ENCODE measurements at places on chromosomes 2 and 18. TPM values are rescaled to one million over a fixed set of nuclear protein-coding genes. Genes with fewer than 3 reads are reported as not detected.

GRCh38 chr2:175464311-175464670, 282.8 kb upstream of the ATP5MC3 start:
- DNase-seq: no peak

DNA sequence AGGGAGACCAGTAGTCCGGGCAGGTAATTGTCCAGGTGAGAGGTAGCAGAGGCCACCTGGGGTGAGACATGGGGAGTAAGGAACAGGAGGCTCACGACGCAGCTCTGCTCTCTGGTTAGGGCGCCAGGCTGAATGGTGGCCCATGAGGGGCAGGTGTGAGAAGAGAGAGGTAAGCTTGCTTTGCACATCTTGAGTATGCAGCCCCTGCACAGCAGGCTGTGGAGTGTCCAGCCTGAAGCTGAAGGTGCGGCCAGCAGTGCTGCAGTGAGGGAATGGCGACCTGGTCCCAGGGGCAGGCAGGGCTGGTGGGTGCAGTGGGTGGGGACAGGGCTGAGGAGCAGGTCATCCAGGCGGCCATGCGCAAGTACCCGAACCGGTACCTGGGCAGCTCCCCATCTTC, 15.7 kb downstream of the PRELID3A start:
- DNase-seq: no peak

- DNase-seq: no peak
These were observed 32.5 kb downstream of the IDH1 start for GRCh38 chr2:208222351-208222750.

GRCh38 chr2:168999668-169000213, 31.4 kb downstream of the ABCB11 start:
- no peak for DNase-seq

- no peak for DNase-seq
These were observed 328.5 kb upstream of the DSEL start for GRCh38 chr18:67845035-67845434.

GRCh38 chr2:171529914-171530313, 7.6 kb downstream of the CYBRD1 start:
- no peak for DNase-seq

DNA sequence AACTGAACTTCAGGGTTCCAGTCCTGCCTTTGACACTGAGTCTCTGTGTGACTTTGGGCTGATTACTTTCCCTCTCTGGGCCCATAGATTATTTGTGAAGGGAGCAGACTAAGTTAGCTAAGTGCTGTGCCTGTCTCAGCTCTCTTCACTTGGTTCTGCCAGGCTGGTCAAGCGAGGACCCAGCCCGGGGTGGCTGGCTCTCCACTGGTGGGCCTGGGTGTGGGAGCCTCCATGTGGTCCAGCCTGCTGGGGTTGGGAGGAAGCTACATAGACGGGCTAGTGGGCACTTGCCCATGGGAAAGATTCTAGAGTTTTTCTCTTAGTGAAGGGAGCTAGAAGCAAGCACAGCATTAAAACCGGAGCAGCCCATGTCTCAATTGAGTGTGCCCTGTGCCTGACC, 59.0 kb downstream of the DYSF start:
- DNase-seq: no peak

DNA sequence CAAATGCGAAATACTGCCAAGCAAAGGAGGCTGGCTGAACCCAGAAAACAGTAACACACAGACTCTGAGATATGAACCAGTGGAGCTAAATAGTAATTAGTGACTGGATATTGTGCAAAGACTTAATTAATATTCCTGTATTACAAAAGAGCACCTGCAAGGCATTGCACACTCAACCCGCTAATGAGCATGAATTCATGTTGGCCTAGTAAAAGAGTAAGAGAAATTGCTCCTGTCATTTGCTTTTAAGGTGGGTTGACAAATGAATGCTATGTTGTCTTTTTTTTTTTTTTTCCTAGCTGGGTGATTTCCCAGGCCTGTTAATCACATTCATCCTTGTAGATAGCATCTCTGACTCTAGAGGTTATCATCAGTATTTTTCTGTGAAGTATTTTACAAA, 87.0 kb upstream of the CERS6 start:
- no peak for DNase-seq

DNA sequence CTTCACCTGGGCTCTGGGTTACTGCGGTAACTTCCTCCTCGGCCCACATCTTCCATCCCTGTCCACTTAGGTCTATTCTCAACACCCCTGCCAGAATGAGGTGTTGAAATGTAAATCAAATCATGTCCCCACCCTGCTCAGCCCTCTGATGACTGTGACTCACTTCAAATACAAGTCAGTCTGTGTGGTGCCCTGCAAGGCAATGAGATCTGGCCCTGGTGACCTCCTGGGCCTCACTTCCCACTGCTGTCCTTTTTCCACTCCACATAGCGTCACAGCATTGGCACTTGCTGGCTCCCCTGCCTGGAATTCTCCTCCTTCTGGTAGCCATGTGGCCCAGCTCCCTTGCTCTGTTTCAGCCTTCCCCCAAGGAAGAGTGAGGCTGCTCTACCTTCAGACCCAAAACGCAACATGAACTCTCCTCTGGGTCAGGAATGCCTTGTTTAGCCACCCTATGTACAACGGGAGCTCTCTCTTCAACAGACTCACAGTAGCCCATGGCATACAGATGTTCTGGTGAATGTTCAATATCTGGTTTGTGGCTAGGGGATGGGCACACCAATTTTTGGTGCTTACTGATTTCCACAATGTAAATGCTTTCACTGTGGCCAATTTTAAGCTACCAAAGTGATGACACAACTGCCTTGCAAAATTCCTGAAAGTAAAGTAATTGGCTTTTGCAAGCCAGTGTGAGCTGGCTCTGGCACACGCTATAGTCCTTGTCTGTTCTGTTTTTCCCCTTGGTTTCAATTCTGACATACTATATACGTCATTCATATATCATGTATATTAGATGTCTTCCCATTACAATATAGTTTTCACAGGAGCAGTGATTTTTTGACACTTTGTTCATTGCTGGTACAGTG, 550.3 kb upstream of the HS6ST1 start:
- no peak for DNase-seq

DNA sequence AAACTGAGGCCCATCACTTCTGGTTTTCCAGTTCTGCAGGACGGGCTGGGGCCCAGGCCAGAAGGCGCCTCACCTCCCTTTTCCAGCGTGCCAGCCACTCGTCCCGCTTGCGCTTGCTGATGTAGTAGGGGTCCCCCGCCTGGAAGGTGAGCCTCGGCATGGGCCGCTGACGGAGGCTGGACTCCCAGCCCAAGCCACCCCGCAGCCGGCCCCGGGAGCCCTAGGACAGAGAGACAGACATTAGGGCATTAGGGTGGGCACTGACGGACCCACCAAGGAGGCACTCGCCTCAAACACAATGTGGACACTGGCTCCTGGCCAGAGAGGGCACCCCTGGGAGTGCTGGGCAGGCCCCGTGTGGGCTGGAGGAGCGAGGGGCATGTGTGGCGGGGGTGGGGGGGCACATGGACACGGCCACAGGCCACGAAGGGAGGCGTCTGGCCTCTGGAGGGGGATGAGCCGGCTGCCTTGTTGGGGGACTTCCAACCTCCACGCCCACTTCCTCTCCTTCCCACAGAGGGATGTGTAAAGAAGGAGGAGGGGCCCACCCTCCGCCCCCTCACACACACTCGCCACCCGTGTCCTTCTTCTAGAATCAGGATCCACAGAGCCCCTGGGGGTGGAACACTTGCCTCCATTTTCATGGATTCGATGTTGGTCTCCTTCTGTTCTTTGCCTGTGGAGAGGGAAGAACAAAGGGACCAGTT, 66.7 kb downstream of the DNMT3A start:
- DNase-seq: no peak

- DNase-seq: no peak
These were observed 70.5 kb downstream of the RBMS1 start for GRCh38 chr2:160423126-160423525.

- no peak for DNase-seq
These were observed 406.5 kb upstream of the UBE2E3 start for GRCh38 chr2:180573951-180574350.

GRCh38 chr2:118340103-118340502, 251.8 kb downstream of the INSIG2 start:
- no peak for DNase-seq

DNA sequence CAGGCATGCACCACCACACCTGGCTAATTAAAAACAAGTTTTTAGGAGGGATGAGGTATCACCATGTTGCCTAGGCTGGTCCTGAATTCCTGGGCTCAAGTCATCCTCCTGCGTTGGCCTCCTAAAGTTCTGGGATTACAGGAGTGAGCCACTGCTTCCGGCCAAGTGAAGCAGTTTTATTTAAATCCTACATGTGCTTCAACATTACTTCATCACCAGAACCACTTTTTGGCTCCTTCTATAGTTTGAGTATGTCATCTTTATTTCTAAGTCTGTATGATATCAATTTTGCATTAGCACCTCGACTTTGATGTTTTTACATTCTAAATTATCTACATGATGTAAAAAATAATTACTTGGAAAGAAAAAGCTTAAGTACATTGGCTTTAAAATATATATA, 144.3 kb downstream of the FMNL2 start:
- no peak for DNase-seq

SPHKAP gene
- not detected for total RNA-seq

GNAL gene
- total RNA-seq: 0.46 TPM

CDH20 gene
- total RNA-seq: not detected

HRH4 gene
- total RNA-seq: not detected

LRATD1 gene
- 0.04 TPM for total RNA-seq

SIGLEC15 gene
- 0.13 TPM for total RNA-seq

REG1B gene
- total RNA-seq: not detected
